ENCODE measurements at places on chromosomes 7 and 10.

DNA sequence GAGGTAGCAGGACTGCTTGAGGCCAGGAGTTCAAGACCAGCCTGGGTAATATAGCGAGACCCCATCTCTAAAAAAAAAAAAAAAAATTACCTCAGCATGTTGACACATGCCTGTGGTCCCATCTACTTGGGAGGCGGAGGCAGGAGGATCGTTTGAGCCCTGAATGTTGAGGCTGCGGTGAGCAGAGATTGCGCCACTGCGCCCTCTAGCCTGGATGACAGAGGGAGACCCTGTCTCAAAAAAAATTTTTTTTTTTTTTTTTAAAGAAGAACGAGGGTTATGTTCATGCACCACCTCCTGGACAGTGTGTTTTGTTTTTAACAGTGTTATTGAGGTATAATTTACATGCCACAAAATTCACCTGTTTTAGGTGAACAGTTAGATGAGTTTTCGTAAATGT is 51.1 kb upstream of the SEPHS1 start:
- DNase-seq, result no peak

DNA sequence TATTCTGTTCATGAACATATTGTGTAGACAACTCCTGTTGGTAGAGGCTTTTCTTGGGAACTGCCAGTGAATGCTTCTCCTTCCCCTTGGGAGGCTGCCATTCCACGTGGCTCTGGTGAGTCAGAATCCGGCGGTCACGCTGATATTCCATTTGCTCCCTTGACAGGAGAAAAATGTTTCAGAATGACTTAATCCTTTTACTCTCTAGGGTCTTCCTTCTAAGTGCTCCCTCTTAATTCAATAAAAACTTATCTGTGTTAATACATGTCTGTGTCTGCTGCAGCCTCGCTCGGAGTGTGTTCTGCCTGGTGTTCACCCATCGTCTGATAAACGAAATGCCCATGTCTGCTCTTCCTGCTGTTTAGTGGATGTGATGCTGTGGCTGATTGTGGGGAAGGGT is 278.6 kb downstream of the ARHGAP12 start:
- no peak for DNase-seq

- no peak for DNase-seq
Observed at GRCh38 chr7:129882531-129882930, 70.2 kb downstream of the UBE2H start.

DNA sequence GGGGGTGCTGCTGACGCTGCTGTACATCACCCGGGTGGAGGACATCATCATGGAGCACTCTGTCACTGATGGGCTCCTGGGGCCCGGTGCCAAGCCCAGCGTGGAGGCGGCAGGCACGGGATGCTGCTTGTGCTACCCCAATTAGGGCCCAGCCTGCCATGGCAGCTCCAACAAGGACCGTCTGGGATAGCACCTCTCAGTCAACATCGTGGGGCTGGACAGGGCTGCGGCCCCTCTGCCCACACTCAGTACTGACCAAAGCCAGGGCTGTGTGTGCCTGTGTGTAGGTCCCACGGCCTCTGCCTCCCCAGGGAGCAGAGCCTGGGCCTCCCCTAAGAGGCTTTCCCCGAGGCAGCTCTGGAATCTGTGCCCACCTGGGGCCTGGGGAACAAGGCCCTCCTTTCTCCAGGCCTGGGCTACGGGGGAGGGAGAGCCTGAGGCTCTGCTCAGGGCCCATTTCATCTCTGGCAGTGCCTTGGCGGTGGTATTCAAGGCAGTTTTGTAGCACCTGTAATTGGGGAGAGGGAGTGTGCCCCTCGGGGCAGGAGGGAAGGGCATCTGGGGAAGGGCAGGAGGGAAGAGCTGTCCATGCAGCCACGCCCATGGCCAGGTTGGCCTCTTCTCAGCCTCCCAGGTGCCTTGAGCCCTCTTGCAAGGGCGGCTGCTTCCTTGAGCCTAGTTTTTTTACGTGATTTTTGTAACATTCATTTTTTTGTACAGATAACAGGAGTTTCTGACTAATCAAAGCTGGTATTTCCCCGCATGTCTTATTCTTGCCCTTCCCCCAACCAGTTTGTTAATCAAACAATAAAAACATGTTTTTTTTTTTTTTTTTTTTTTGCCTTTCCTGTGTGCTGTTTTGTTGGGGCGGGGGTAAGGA is 55.8 kb downstream of the TSPAN15 start:
- DNase-seq, result no peak

DNA sequence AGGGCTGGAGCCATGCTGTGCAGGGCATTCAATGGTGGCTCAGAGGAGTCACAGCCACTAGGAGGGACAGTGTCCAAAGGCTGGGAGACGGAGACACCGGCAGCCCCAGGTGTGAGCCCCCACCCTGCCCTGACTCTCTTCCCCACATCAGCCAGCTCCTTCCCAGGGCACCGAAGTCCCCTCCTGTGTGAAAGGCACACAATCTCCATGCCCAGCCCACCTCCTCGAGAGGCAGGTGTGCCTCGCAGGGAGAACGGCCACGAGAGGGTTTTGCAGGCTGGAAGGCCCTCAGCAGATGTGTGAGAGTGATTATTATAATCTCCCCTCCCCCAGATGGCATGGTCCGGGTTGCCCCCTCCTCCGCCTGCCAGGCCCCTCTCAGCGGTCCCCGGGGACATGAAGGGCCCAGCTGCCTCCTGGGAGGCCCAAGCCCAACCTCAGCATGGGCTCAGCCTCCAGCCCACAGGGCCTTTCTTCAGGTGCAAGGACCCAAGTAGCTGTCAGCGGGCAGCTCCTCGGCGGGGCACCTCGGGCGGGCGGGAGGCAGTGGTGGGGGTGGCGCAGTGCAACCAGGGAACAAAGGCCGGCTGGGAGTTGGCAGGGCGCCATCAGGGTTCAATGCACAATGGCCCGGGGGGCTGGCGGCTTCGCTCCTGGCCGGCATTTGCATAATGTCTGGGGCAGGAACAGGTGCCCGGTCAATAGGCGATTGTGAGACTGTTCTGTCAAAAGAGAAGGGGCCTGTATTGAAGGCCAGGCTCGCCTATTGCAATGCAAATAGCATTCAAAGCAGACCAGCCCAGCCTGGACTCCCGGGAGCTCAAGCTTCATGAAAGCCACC is 155.3 kb upstream of the ZMIZ1 start:
- no peak for DNase-seq

- no peak for DNase-seq
Observed at GRCh38 chr7:158261362-158262235, 326.0 kb downstream of the PTPRN2 start.

DNA sequence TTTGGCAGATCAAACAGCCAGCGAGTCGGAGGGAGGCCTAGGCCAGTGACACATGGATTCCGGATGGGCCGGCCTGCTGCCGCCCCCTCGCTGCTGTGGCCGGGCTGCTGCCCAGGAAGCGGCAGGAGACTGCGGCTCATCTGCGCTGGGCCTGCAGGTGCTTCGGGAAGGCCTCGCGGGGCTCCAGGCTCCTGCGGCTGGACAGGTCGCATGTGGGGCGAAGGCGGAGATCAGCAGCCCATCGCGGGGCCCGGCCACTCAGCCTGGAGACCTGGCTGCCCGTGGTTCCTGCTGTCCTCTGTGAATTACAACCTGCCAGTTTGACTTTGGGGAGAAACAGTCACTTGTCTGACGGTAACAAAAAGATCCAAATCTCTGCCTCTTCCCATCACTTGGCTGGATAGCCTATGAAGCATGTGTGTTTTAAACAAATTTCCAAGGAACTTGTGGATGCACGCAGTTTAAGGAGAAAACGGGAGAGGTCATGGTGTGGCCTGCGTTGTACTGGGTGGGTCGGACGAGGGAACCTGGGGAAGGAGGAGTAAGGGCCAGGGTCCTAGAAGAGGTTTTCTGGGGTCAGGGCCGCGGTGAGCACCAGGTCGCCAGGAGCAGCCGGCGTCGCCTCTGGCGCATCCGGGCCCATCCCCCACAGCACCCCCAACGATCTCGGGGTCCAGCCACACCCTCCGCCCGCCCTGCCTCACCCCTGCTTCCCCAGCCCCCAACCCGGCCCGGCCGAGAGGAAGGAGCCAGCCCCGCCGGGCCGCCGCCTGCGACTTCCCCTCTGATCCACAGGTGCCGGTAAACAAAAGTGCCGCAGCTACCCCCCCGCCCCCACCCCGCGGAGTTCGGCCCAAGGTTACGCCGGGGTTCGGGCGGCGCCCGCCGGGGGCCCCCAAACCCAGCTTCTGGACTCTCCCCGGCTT is 1.6 kb downstream of the SPOCK2 start:
- DNase-seq, result peak; percentile 54

GRCh38 chr10:108653531-108653930 is 1269.8 kb downstream of the XPNPEP1 start:
- DNase-seq, result no peak

Data from T-helper 2 cell (primary cell).